ENCODE measurements at places on chromosomes 7 and 10.

DNA sequence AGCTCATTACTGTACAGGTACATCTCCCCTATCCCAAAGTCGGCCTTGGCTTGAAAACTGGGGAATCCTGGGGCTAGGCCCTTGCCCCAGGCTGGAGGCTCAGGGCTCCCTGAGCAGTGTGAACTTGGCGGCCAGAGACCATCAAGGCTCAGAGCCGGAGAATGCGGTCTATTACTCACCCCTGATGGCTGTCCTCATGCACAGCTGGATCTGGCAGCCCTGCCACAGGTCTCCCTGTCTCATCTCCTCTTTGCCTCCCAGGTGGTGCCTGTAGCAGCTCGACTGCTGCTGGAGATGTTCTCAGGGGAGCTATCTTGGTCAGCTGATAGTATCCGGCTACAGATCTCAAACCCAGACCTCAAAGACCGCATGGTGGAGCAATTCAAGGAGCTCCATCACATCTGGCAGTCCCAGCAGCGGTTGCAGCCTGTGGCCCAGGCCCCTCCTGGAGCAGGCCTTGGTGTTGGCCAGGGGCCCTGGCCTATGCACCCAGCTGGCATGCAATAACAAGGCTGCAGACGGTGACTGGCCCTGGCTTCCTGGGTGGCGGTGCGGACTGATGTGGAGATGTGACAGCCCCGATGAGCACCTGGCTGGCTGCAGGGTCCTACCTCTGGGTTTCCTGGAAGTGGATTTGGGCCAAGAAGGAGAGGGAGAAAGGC is 10.7 kb downstream of the IRF5 start:
- DNase-seq, result no peak

DNA sequence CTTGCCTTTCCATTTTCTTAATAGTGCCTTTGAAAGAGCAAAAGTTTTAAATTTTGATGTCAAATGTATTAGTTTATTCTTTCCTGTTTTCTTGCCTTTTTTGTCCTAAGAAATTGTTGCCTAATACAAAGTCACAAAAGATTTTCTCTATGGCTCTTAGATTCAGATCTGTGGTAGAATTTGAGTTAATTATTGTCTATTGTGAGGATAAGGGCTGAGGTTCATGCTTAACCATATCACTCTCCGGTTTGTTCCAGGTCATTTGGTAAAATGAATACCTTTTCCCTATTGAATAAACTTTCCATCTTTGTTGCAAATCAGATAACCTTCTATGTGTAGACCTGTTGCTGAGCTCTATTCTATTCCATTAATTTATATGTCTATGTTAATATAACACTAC is 96.0 kb downstream of the NOD1 start:
- no peak for DNase-seq

- no peak for DNase-seq
Observed at GRCh38 chr10:37289833-37290464, 164.6 kb downstream of the ANKRD30A start.

DNA sequence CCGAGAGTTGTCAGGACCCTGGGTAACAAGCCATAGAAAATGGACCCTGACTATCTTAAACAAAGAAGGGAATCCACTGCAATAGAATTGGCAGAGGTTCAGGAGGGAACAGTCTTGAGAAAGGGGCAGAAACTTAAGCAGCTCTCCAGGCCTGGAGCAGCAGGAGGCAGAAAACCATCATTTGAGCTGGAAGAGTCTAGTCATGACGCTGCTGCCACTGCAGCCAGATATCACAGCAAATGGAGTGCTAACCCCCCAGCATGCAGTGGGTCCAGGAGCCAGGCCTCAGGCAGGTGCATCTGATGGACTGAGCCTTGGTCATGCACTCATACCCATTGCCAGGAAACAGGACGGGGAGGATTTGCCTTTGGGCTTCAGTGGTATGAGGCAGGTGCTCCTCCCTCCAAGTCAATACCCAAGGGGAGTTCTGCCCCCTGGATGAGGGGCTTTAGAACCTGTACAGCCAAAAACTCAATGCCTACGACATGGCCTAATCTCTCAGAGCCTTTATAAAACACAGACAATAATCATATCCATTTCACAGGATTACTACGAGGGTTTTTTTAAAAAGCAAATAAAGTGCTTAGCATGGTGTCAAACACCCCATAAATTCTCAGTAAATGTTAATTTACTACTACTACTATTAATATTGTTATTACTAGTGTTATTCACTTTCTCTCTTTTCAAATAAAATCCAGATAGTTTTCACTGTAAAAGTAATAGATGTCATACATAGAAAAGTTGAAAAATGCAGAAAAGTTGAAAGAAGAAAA is 30.7 kb downstream of the DUSP5 start:
- no peak for DNase-seq

- DNase-seq, result no peak
Observed at GRCh38 chr7:129646369-129647021, 35.0 kb downstream of the NRF1 start.

- DNase-seq, result no peak
Observed at GRCh38 chr7:153320681-153321080, 561.1 kb downstream of the ACTR3B start.

GRCh38 chr10:93206652-93207051 is 133.0 kb downstream of the CYP26A1 start:
- no peak for DNase-seq

GRCh38 chr10:4427532-4427931 is 398.5 kb upstream of the AKR1E2 start:
- no peak for DNase-seq

GRCh38 chr7:41890631-41891274 is 187.9 kb upstream of the INHBA start:
- no peak for DNase-seq

DNA sequence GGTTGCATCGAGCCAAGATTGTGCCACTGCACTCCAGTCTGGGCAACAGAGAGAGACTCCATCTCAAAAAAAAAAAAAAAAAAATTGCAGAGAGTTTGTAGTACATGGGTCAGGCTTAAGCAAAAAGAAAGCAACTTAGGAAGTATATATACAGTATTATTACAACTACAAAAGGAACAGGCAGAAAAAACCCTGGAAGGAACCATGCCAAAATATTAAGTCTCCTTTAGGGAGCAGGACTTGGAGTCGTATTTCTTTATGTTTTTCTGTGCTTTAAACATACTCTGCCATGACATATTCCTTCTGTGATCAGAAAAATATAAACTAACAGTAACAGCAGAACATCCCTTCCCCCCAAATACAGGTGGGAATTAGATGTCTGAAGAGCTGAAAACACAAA is 144.4 kb downstream of the CUX1 start:
- DNase-seq, result no peak

DNA sequence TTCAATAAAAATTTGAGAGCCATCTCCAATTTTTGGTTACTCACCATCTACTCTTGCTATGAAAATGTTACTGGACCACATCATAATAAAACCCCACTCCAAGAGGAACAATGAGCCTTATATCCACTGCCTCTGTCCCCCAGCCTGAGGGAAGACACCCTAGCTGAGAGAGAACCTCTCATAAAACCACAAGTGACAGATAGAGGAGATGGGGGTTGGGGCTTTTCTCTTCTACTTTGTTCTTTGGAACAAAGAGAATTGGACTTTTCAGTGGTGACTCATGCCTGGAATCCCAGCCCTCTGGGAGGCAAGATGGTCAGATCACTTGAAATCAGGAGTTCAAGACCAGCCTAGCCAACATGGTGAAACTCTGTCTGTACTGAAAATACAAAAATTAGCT is 27.6 kb upstream of the TAS2R16 start:
- no peak for DNase-seq

- DNase-seq, result no peak
Observed at GRCh38 chr7:4196121-4196819, 485.8 kb upstream of the FOXK1 start.

- no peak for DNase-seq
Observed at GRCh38 chr7:137390076-137390475, 46.5 kb upstream of the PTN start.

DNA sequence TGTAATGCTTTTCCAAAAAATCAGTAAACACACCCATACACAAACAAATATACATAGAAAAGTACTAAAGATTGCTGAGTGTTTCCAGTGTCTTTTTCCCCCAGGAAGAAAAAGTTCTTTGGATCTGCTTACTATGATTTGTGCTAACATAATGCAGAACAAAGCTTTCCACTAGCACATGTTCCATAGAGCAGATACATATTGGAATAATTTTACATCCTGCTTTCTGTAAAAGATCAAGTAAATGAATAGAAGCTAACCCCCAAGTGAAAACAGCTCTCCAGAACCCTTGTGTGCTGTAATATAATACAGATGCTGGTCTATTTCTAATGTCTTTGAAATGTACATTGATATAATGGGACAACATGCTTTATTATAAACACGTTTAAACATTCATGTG is 125.5 kb downstream of the PON1 start:
- no peak for DNase-seq

GRCh38 chr10:6353526-6353925 is 150.8 kb downstream of the PFKFB3 start:
- DNase-seq, result no peak

- DNase-seq, result no peak
Observed at GRCh38 chr10:33113466-33113865, 155.4 kb upstream of the ITGB1 start.

DNA sequence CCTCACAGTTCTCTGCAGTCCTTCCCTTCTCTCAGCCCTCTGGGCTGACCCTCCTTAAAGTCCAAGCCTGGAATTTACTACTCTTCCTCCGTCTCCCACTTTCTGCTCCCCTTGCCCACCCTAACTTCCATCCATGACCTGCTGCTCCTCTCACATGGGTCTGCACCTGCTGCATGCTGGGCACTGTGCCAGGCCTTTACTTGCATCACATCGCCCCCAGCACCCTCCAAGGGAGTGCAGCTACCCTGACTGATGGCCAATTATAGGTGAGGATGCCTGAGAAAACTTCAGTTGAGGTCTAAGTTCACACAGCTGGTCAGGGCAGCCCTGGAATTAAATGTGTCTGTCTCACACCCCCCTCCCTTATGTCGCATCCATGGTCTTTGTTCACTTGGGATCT is 53.6 kb upstream of the ZPBP start:
- no peak for DNase-seq

DNA sequence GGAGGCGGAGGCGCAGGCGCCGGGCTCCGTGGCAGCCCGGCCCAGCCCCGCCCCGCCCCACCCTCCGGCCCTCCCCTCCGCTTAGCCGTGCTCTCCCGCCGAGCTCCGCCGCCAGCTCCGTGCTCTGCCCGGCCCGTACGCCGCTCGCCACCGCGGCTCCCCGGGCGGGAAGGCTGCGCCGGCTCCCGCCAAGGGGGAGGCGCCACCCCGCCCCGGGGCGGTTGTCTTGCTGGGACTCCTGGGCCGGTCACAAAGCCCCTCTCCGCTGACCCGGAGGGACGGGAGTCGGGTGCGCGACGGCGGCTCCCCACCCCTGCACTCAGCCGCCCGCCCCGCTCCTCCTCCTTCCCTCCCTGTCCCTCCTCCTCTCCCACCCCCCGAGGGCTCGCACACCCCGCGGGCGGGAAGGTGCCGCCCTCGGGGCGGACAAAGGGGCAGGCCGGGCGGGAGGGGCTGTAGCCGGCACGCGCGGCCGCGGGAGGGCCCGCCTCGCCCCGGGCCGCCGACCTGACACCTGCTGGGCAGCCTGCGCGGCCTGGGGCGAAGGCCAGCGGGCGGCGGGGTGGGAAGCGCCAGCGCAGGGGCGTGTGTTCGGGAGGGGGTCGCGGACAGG is 11.5 kb upstream of the SP8 start:
- DNase-seq, result no peak

DNA sequence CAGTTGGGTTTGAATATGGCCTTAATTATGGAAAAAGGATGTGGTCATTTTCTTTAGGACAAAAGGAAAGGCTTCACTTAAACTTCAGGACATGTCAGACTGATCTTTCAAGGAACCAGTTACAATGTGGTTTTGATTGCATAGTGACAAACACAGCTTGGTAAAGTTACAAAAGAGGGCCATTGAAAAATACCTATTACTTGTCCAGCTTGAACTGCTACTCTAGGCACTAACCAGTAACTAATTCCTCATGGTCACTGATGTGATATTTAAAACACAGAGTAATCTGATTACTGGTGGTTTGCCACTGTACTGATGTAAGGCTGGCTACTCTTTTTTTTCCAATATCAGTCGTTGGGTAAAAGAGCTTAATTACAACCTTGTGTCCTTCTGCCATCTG is 22.6 kb downstream of the TES start:
- no peak for DNase-seq

DNA sequence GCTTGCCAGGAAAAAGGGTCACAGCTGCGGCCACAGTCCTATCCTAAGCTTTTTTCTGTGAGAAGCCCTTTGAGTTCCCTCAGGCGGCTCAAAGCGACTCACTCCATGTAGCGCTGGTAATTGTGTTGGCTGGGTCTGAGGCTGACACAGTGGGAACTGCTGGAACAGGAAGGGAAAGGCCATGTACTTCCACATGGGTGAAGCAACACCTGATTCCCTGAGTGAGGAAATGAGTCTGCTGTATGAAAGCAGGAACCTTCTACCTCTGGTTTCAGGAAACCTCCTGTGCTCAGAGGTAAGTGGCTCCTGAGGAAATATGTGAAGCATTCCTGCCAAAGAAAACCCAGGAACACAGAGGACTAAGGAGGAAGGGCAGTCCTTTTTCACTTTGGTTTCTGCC is 734.6 kb upstream of the SORCS1 start:
- DNase-seq, result no peak

DNA sequence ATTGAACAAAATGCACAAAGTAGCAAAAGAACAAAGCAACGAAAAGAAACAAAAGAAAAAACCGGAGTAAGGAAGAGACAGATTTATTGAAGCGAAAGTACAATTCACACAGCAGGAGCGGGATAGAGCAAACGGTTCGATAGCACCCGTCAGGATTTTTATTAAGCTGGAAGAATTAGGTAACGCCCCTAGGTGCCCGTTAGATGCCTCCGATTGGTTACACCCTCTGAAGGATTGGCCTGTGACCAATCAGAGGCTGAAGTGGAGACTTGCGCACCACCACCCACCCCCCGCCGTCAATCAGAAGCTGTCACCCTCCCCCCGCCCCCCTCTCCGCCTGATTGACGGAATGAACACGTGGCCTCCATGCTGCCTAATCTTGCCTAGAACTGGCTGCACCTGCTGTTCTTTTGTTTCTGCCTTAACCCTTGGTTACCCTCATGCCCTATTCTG is 16.8 kb downstream of the OCM2 start:
- peak; percentile 15 for DNase-seq

- DNase-seq, result peak; percentile 9
Observed at GRCh38 chr7:131225619-131226513, 101.8 kb upstream of the MKLN1 start.

- DNase-seq, result no peak
Observed at GRCh38 chr10:8659982-8660381, 605.5 kb downstream of the GATA3 start.

GRCh38 chr10:48774416-48775205 is 89.9 kb downstream of the WDFY4 start:
- no peak for DNase-seq

- no peak for DNase-seq
Observed at GRCh38 chr7:155850766-155851678, 38.8 kb upstream of the SHH start.
